ENCODE measurements at places on chromosomes 1 and 21. TPM values are rescaled to one million over a fixed set of nuclear protein-coding genes. Genes with fewer than 3 reads are reported as not detected.

DNA sequence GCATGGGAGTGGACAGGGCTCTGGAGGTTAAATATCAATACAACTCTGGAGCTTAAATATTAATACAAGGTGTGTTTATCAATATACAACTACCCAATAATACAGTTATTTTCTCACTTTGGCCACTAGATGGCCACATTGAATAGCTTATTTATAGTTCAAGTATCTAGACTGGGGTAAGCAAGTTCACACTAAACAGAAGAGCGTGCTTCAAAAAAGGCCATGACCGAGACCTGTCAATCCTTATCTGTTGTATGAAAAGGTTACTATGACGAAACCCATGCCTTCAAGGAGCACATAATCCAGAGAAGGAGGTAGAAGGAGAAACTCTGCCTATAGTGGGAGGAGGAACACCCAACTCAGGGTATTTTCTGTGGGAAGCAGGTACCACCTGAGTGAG is 29.1 kb downstream of the CHML start:
- H3K27me3 ChIP-seq, result peaks cover 5% of the 10 kb centered on the region
- H3K27ac ChIP-seq, result no peak overlapping the region
- no peaks in the 10 kb centered on the region for H3K36me3 ChIP-seq
- DNase-seq, result no peak
- H3K4me1 ChIP-seq, result peaks cover 10% of the 10 kb centered on the region

DNA sequence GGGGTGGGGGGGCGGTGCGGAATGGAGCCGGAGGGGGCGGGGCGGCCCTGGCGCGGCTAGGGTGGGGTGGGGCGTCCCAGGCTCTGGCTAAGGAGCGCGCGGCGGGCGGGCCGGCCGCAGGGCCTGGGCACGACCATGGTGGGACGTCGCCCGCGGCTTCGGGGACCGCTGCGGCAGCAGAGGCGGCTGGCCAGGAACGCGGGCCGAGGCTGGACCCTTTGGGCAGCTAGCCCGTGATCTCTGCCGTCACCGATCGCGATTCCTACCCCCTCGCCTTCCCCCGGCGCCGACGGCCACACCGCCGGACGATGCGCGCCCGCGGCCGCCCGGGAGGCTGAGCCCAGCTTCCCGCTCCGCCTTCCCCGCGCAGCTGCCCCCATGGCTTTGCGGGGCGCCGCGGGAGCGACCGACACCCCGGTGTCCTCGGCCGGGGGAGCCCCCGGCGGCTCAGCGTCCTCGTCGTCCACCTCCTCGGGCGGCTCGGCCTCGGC is at the start of gene MAP3K21:
Gene MAP3K21, plus strand, starts transcription at position 74 of the 491 bp plus-strand sequence. Its CDS starts 305 bp downstream, at position 379.
- H3K27me3 ChIP-seq, result peaks cover 47% of the 10 kb centered on the region
- H3K4me1 ChIP-seq, result no peaks in the 10 kb centered on the region
- no peak for DNase-seq
- no peak within 1 kb of the TSS for H3K27ac ChIP-seq
- peak within 1 kb of the TSS; percentile 81 for H3K4me3 ChIP-seq
- no peaks in the 10 kb centered on the region for H3K36me3 ChIP-seq

DNA sequence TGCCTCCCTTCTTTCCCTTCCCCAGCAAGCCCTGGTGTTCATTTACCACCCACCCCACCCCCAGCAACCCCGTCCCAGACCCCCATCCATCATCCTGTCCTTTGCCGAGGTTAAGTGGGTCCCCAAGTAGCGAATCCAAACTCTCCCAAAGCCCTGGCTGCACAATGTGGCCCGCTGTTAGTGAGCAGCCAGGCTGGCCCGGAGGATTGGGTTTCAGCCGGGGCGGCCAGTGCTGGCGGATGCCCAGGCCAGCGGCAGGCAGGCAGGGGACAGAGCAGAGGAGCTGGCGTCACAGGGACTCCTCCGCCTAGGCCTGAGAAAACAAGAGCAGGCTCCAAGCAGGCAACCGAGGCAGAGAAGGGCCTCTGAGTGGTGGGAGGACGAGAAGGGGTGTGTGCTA is 61.4 kb downstream of the EPHB2 start:
- no peaks in the 10 kb centered on the region for H3K27me3 ChIP-seq
- no peak overlapping the region for H3K4me3 ChIP-seq
- no peak for DNase-seq
- no peaks in the 10 kb centered on the region for H3K36me3 ChIP-seq
- no peaks in the 10 kb centered on the region for H3K4me1 ChIP-seq

The BMP8B gene
- 0.29 TPM for total RNA-seq

The FLG2 gene
- total RNA-seq, result not detected

Measured in endodermal cell (in vitro differentiated cells).